ENCODE measurements at places on chromosomes 5 and 9. TPM values are rescaled to one million over a fixed set of nuclear protein-coding genes. Genes with fewer than 3 reads are reported as not detected.

The FAM151B gene
- polyA plus RNA-seq: 5.3 TPM

The GPR150 gene
- not detected for polyA plus RNA-seq

The RPS14 gene
- 3,490 TPM for polyA plus RNA-seq

The ACOT12 gene
- polyA plus RNA-seq: 3.0 TPM
